CD4-positive, alpha-beta T cell treated with Interleukin-4 for 1 hour (primary cell): ENCODE measurements at places on chromosomes 16 and 17.

GRCh38 chr17:11031787-11032186 lies 193.9 kb upstream of the PIRT start:
- no peak for DNase-seq

DNA sequence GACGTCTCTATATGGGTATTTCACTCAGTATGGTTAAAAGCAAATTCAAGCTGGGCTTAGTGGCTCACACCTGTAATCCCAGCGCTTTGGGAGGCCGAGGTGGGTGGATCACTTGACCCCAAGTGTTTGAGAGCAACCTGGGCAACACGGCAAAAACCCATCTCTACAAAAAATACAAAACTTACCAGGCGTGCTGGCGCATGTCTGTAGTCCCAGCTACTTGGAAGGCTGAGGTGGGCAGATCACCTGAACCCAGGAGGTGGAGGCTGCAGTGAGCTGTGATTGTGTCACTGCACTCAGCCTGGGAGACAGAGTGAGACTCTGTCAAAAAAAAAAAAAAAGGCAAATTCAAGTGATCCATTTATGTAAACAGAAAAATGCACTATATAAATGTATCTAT lies 1.3 kb upstream of the TNFRSF17 start:
- no peak for DNase-seq

- no peak for DNase-seq
These were observed 300.2 kb downstream of the MAP2K6 start for GRCh38 chr17:69714669-69715068.

GRCh38 chr17:44310188-44310587 lies 1.8 kb downstream of the RUNDC3A start:
- DNase-seq = no peak

GRCh38 chr17:11319894-11320293 lies 78.9 kb downstream of the SHISA6 start:
- DNase-seq = no peak

DNA sequence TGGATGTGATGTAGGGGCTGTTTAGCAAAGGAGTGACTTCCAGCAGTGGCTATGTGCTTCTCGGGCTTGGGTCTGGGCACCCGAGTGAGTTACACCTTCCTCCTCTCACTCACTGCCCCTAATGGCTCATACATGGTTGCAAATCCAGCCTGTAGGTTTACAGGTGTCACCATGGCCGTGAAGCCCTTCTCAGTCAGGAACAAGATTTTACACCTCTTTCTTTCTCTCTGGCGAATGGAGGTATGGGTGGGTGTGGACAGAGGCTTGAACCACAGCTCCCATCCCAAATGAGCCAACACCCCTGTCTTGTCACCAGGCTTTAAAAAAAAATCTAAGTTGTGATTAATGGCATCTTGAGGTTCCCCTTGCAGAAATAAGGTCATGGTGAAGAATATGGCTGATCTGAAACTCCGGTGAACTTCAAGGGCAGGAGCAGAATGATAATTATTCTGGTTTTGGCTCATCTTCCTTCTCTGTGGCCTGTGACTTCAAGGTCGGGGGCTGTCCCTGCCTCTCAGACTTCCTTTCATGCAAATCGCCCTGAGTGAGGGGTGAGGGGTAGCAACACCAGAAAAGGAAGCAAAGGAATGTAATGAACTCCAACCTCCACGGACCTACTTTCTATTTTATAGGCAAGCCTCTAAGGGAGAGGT lies 331.2 kb downstream of the MAF start:
- peak; percentile 32 for DNase-seq

DNA sequence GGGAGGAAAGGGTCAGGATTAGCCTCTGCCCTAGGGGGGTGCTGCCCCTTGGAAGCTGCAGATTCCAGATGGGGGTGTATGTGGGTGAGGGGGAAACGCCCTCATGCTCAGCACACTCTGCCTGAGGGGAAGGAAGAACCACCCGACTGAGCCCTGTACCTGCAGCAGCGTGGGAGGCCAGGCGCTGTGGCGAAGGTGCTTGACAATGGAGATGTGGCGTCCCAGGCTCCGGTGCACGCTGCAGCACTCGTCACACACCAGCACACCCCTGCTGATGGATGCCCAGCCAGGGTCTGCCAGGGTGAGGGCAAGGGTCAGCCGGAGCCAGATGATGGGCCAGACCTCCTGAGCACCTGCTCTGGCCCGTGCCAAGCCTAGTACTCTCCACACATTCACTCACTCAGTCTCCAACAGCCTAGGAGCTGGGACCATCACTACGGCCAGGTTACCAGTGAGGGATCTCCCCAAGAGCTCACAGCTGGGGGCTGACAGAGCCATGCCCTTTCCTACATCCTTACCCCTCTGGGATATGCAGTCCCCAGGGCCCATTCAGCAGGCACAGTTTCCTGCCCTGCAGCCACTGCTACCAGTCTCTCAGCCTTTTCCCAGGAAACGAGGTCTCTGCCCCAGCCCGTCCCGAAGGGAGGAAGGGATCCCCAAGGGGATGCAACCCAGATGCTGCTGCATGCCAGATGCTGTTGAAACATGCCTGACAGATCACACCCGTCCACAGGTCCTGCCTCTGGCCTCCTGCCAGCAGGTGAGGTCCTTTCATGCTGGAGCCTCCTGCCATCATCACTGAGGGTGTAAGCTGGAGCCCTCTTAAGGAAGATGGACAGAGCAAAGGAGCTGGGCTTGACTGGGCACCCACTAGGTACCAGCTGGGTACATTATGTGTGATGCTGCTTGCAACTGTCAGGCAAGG lies 5.9 kb downstream of the GIT1 start:
- DNase-seq = no peak

GRCh38 chr16:50270510-50271147 lies 4.3 kb downstream of the ADCY7 start:
- DNase-seq = no peak

- DNase-seq = no peak
These were observed 50.9 kb downstream of the PLXDC1 start for GRCh38 chr17:39100530-39100929.

DNA sequence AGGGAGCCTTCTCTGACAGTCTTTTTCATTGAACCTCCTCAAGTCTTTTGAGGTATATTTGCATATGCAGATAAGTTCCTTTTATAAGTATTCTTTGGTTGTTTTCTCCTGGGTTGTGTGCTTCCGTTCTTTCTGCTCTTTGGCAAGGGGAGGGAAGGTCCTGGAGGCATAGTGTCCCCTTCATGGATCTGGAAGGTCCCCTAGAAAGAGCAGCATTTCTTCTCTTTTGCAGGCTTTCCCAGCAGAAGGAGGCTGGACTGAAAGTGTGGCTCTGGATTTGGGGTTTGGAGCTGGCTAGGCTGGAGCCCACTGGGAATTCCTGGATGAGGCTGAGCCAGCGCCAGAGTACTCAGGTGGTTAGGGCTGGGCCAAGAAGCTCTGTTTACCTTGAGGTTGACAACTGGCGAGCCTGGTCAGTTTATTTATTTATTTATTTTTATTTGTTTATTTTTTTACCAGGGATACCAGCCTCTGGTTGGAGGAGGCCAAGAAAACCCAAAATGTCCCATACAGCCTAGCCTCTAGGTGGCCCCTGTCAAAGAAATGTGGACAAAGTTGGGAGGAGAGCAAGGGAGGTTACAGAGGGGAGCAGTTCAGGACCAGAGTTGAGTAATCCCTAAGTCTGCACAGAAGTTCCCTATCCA lies 5.4 kb upstream of the TOP2A start:
- no peak for DNase-seq

DNA sequence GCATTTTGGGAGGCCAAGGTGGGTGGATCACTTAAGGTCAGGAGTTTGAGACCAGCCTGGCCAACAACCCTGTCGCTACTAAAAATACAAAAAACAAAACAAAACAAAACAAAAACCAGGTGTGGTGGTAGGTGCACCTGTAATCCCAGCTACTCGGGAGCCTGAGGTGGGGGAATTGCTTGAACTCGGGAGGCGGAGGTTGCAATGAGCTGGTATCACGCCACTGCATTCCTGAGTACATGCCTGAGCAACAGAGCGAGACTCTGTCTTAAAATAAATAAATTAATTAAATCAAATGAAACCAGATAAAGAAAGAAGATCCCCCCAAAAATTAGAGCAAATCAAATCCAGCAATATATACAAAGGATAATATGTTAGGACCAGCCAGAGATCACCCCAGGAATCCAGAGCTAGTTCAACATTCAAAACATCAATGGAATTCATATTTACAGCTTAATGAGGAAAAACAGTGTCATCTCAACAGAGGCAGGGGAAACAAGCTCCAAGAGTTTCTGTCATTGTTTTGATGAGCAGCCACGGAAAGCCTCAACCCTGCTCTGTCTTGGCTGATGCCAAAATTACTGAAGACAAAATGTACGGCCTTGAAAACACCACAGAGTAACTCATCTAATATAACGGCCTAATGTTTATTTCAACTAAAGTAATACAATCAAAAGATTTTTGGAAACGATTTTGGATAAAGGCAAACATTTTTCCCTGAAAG lies 3.7 kb downstream of the PEMT start:
- no peak for DNase-seq

- DNase-seq = no peak
These were observed 81.6 kb downstream of the SEC14L1 start for GRCh38 chr17:77222356-77222755.

- no peak for DNase-seq
These were observed 15.1 kb downstream of the ANKFY1 start for GRCh38 chr17:4248504-4249277.

DNA sequence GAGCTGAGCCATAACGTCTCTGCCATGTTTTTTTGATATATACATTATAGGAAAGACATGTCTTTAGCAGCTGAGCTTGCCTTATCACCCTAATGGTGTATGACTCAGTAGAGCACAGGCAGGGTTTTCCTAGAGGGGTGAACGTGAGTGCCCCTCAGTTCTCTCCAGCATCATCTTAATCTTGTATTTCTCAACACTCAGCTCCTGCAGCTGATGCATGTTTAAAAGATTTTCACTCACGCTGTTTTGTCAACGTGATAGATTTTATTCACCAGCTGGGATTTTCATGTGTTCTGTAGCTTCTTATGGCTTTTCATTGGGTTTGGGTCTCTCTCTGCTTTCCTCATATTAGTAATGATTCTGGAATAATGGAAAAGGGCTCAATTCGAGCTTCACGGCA lies 186.0 kb upstream of the PMFBP1 start:
- no peak for DNase-seq
